NCI-H1694 (cell line): ENCODE measurements at places on chromosomes 16 and 17.

GRCh38 chr17:51258756-51259563, 889 bp downstream of the MBTD1 start:
- DNase-seq, result no peak

- no peak for DNase-seq
These were observed 153.4 kb upstream of the GSE1 start for GRCh38 chr16:85459529-85460251.

DNA sequence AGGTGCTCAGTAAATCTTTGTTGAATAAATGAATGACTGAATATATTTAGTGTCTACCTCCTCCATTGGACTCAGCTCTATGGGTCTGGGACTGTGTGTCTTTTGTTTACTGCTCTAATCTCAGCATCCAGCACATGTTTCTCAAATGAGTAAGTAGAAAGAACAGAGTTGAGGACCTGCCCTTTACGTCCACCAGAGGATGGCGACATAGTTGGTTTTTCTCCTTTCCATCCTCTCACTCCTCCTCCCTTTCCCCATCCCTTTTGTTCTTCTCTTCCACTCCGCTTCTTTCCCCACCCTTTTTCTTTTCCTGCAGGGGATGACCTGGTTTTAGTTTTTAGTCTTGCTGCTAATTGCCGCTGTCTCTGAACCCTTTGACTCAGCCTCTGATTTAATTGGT, 12.1 kb upstream of the CHP2 start:
- DNase-seq, result no peak

DNA sequence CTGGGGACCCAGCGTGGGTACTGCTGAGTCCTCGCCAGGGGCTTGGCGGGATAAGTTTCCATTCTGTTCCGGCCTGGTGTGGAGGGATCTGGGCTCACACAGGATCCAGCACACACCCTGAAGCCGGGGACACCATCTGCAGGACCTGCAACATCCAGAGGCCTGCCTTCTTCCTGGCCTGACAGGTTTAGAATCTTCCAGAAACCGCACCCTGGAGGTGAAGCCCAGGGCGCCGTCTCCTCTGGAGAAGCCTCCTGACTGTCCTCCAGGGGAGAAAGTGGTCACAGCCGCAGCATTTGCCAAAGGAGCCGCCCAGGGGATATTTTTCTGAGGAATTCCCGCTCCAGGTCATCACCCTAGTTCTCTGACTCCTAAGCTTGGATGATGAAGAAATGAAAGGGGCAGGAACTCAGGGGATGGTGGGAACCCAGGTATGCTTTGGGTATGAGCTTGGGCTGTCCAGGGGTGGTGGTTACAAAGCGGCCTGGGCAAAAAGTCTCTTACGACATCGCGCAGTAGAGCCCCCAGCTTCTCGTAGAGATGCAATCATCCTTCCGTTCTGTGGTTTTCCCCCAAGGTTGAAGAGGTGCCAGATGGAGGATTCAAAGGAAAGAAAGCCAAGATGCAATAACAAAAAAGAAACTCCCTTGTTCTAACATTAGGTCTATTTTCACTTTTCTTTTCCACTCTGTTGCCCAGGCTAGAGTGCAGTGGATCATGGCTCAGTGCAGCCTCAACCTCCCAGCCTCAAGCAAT, 9.1 kb upstream of the CRISPLD2 start:
- DNase-seq, result no peak

DNA sequence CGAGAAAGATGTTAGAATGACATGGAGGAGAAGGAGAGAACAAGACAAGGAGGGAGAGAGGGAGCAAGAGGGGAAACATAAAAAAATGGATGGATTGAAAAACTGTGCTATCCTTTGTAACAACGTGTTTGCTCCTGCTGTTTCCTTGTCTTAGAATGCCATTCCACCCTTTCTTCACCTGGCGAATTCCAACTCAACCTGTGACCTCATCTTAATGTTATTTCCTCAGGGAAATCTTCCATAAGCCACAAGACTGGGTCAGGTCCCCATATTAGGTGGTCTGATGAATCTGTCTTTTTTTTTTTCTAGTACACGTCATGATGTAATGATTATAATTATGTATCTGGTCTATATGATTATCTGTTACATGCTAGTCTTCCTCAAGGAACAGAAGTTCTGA, 195.0 kb upstream of the MAF start:
- no peak for DNase-seq

DNA sequence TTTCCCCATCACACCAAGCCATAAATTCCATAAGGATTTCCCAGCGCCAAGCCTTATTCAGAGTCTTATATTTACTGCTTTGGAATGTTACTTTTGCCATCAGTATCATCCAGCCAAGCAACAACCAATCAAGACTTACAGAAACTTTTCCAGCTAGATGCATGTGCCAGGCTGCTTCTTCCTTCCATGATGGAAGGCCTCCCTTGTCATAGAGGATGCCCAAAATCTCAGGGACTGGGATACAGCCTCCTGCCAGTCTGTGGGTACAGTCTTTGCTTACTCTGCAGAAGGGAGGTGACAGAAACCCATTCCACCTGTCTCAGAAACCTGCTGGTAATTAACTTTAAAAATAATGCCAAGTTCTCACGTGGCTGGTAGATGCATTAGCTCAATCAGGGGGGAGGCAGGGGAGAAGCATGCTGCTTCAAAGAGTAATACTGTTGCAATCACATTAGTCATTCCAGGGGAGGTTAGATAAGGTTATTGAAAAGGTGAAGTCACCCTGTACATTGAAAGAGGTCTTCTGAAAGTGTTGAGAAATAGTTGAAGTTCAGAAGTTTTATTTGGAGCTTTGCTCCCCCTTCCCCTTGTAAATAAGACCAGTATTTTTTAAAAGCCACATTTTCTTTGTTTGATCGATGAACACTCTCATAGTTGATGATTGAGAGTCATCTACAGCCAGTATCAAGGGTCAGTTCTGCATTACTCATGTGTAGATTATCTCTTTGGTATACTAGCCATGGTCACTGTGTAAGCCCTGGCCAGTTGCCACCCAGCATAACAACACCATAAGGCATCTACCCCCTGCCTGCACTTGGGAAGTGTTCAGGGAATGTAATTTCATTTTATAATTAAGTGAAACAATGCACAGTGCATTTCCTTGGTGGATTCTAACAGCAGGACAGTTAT, 22.2 kb downstream of the HLF start:
- DNase-seq, result no peak

GRCh38 chr17:61343576-61343975, 56.1 kb upstream of the TBX2 start:
- DNase-seq, result no peak

DNA sequence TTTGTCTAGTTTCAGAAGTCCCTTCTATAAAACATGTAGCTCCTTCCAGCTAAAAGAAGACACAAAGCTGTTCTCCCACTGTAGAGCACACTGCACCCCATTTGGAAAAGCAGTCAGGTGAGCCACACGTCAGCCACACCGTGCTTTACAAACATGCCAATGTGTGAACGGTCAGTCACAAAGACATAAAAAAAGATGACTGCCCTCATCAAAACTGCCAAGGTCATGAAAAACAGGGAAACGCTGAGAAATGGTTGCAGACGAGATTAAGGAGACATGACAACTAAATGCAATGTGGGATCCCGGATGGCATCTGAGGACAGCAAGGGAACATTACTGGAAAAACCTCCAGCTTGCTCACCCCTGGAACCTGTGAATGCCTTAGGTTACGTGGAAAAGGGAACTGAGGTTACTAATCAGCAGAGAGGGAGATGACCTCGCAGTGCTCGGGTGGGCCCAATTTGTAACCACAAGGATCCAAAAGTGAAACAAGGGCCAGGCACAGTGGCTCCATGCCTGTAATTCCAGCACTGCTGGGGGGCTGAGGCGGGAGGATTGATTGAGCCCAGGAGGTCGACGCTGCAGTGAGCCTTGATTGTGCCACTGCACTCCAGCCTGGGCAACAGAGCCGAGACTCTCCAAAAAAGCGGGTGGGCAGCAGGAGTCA, 8.1 kb downstream of the ANKRD11 start:
- no peak for DNase-seq

DNA sequence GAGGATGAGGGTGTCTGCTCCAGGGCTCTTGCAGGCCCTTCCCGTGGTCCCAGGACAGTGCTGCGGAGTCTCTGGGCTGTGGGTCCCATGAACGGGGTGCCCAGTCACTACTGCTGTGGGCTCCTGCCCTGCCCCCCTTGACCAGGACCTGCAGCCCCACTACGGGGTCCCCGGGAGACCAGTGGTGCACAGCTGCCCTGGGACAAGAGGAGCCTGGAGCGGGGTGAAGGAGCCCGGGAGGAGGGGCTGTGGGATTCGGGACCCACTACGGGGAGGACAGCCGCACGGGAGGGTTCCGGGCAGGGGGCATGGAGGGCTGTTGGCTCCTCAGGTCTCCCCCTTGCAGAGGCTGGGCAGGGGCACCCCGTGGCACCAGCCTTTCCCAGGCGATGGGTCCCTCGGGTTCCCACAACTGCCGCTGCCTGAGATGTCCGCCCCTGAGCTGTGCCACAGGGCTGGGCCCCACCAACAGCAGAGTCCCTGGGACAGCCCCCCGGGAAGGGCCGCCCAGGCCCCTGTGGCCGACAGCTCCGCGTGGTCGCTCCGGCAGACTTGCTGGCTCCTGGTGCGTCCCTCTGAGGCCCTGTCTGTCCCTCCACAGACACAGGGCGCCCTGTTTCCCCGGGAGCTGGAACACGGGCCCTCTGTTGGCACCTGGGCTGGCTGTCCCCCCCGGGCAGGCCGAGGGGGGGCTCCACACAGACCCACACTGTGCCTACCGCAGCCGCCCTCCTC, 52.1 kb upstream of the GNG13 start:
- no peak for DNase-seq
